ENCODE measurements at places on chromosomes 1 and 21.

DNA sequence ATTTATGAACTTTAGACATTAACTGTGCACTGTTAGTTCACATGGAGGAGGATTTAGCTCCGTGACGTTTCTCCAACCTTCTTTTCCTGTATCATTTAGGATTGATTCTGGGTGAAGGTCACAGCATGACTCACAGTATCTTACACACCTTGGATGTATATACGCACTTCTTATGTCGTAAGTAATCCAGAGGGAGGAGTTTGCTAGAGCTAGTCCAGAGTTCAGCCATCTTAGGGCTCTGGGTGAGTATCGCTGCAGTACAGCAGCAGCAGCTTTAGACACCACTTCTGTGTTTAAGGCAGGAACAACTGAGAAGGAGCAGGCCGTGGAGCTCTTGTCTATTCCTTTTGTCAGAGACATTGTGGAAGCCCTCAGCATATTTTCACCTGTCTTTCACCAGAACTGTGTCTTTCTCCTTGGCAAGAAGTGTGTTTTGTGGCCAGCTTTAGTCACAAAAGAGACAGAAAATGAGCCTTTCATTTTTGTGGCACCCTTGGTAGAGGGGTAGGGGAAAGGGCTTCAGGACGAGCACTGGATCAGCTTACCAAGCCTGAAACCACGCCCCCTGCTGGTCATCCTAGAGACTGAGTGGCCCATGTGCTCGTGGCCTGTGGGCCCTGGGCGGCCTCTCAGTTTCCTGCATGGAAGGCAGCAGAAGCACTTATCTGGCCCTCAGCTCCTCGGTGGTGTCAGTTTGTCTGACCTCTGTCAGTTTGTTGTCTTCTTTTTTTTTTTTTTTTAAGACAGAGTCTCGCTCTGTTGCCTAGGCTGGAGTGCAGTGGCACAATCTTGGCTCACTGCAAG lies 64.0 kb downstream of the ADARB1 start:
- DNase-seq: peak; percentile 66

GRCh38 chr1:28232558-28233263 lies at the start of gene DNAJC8:
TSS of gene DNAJC8 (minus strand) at chr1:28233029. CDS start at chr1:28232998, 31 bp downstream.
- DNase-seq: peak; percentile 78

GRCh38 chr1:76951153-76951552 lies 83.9 kb downstream of the ST6GALNAC5 start:
- DNase-seq: no peak

GRCh38 chr1:53890522-53890941 lies 935 bp upstream of the YIPF1 start:
- DNase-seq: no peak

- DNase-seq: no peak
Measured at GRCh38 chr1:90925928-90926869, 95.6 kb downstream of the ZNF644 start.

Measured in NCI-H1694 (cell line).